Stimulated activated CD8-positive, alpha-beta memory T cell treated with anti-CD3 and anti-CD28 coated beads, Interleukin-2, amount 100 ng/mL, for 48 hours (primary cell): ENCODE measurements at places on chromosomes 11 and 22.

GRCh38 chr22:38946771-38947170 lies 10.6 kb upstream of the APOBEC3A start:
- DNase-seq = no peak

DNA sequence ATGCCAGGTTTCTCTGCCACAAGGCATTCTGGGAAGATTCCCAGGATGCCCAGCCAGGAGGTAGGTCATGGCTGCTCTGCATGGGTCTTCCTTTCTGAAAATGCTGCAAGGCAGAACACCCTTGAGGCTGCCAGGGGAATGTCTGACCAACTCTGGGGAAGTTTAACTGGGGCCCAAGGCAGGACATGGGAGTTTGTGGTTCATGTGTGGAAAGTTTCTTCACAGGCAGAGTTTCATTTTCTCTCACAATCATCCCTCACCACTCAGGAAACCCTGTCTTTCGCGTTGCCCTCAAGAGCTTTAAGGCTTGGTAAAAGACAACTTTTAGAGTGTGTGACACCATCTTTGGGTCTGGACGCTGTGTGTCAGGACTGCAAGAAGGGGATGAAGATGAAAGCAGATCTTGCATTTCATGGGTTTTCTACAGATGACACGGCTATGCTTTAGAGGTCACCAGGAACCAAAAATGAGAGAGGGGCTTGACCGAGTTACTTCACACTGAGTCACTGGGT lies 133.5 kb downstream of the CD44 start:
- peak; percentile 11 for DNase-seq

- DNase-seq = no peak
Measured at GRCh38 chr11:123742724-123743120, 1.3 kb upstream of the ZNF202 start.

DNA sequence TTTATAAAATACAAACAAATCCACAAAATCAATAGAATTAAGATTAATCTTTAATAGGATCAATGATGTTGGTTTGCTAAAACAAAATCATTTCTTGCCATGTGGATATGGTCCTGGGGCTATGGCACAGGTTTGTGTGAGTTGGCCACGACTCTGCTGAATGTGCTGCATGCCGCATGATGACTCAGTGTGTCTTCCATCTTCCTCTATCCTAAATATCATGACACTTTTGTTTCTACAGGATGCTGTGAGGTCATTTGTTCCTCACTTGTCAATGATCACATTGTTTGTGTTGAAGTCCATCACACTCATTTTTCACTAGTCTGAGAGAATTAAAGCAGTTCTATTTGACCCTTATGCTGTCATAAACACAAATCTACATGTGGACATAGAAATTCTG lies 167.2 kb upstream of the ZBED5 start:
- no peak for DNase-seq

- no peak for DNase-seq
Measured at GRCh38 chr22:22953791-22954190, 66.2 kb downstream of the IGLL5 start.
